CD4-positive, alpha-beta T cell treated with Interleukin-21 for 1 hour (primary cell): ENCODE measurements at places on chromosomes 2 and 18.

DNA sequence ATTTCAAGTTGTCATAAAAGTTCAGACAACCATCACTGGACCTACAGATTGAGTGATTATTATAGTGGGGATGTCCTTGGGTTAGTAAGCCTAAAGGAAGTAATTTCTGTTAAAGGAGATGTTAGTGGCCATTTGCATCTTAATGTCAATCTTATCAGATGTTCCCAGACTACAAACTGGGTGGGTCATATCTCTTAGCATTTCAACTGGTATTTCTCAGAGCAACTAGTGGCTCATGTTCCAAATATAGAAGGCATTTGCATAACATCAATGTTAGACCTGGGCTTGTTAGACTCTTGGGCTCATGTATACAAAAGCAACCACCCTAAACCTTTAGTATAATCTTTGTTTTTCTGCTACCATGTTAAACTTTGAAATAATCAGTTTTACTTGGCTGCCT is 17.9 kb downstream of the PLEKHA3 start:
- DNase-seq = no peak

GRCh38 chr2:218075975-218076811 is 7.1 kb downstream of the RUFY4 start:
- DNase-seq = no peak

- DNase-seq = no peak
Observed at GRCh38 chr2:241232736-241233575, 44.5 kb downstream of the ANO7 start.

DNA sequence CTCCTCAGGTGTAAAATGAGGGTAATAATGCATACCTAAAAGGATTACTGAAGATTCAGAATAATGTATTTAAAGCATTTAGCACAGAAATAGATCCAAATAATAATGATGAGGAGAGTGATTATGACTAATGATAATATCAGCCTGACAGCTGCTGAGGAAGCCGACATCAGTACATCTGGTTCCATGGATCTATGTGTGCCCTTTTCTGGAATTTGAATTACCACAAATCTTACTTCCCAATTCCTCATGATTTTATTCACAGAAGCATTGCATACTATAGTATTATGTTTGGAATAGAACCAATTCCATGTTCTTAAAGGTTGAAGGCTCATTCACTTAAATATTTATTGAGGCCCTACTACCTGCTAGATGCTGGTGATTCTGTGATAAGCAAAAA is 248.9 kb upstream of the THUMPD2 start:
- no peak for DNase-seq

- DNase-seq = no peak
Observed at GRCh38 chr2:25320077-25320476, 21.6 kb downstream of the DNMT3A start.

DNA sequence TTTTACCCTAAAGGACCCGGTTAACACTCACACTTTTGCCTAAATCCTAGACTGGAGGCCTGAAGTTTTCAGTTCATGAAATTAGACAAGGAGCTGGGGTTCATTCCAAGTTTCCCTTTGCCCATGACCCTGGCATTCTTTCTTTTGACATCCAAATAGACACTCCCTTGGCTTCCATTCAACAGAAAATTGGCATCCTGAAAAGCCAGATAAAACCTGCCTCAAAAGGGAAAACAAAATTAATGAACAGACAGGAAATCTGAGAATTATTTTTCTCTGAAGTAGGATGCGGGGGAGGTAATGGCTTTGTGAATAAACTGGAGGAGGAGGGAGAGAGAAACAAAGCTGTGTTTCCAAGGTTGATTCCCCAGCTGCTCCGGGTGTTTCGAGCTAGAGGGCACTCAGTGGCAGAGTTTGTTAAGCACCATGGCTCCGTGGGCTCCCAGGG is 41.0 kb downstream of the SPP2 start:
- no peak for DNase-seq

DNA sequence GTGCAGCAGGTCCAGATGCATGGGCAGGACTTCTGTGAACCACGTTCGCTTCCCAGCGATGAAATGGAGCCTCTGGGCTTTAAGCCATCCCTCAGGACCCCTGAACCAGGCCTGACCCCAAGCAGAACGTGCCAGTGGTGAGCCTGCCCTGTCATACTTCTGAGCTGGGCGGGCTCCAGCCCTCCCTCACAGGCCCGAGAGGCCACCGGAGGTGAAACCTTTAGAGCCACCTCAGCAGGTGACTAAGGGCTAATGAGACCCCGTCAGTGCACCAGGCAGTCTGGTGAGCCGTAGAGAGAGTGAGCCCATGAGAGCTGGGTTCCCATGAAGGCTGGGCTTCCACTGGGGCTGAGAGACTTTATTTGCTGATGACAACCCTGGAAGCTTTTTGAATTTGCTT is 8.9 kb upstream of the MAL start:
- DNase-seq = no peak

- no peak for DNase-seq
Observed at GRCh38 chr2:124625561-124625960, 600.5 kb downstream of the CNTNAP5 start.

DNA sequence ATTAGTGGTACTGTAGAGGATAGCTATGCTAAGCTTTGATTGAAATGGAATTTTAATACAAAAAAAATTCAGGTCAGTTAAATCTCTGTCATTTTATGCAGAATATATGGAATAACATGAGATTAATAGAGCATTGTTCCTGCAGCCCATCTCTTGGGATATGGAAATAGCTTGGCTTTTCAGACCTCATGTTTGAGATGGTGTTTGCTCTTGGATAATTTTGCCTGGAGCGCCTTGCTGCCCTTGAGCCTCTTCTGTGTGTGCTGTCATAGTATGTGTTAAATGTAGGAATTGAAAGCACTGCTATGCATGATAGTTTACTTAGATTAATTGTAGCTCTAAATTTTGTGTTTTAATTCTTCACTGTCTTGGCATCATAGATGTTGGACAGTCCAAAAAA is 27.7 kb downstream of the GALNT1 start:
- no peak for DNase-seq

DNA sequence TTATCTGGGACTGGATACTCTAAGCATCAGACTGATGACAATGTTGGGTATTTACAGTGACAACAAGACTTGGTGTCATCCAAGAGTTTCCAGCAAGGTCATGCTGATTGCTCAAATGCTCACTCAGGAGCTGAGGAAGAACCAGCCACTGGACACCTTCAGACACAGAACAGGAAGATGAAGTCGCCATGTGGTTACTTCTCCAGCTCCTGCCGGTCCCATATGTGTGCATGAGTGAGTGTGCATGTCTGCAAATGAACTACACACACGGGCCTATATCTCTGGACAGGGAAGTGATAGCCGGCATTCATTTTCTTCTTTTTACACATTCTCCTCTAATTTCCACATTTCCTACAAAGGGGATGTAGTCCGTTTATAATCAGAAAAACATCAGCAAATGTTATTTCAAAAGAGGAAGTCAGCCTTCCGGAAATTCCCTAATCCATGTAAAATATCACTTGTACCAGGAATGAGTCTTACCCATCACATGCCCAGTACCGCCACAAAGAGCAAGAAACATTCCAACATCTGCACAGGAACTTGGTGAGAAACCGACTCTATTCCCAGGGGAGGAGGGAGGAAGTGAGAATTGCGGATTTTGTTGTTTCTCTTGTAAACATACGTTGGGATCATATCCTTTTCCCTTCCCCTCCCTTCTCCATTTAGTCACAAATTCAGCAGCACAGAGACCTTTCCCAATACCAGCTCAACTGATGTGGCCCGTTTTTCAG is 10.8 kb downstream of the RFX8 start:
- no peak for DNase-seq

DNA sequence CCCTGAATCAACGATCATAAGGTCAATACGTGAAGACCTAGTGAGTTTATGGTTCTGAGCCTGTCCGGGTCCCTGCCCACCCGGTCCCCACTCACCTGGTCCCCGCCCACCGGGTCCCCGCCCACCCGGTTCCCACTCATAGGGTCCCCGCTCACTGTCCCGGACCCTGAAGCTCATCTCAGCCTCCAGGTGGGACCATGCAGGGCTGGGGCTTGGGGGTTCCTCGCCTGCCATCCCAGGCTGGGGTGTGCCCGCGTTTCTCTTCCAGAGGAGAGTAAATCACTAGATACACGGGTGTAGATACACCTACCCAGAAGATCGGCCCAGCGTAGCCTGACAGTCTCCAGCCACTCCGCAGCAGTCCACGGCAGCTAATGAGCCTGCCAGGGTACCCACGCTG is 131.5 kb downstream of the MBP start:
- DNase-seq = no peak

GRCh38 chr2:133848111-133848649 is 279.9 kb upstream of the NCKAP5 start:
- no peak for DNase-seq

DNA sequence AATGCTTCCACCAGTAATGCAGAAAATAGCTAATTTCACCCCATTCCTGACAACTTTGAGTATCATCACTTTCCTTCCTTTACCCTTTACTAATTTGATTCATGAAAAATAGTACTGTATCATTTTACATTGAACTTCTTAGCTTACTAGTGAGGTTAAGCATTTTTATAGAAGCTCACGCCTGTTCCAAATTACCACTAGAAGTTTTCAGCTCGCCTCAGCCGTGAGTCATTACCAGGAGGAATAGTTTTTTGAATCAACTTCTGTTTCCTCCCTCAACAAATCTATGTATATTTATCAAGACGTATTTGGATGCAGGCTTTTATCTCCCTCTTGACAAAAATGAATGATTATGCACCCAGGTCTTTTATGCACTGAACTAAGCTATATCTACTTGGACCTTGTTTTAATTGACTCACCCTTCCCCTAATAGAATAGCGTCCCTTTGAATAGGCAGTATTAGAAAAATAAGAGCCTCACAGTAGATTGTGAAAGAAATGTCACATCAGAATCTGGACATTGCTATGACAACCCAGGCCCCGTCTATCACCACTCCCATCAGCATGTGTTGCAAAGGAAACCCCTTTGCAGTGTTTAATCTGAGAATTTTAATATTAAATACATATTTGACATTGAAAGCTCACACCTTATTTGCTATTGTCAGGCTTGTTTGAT is 207.4 kb upstream of the NRP2 start:
- DNase-seq = no peak

DNA sequence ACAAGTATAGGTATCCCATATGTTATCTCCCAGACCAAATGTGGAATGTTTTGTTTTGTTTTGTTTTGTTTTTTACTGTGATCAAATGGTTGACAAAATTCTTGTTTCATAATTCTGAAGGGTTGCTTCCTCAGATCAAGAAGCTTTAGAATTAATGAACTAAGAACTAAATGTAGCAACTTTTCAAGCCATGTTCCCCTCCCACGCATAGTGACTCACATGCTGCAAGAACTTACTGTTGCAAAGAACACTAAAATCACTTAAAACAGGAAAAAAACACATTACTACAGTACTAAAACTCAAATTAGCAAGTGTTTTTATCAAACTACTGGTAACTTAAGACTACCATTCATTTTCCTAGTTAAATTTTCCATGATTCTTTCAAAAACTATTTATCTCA is 30.6 kb downstream of the HNRNPLL start:
- DNase-seq = no peak

- DNase-seq = peak; percentile 43
Observed at GRCh38 chr2:105834931-105835330, 90.2 kb downstream of the NCK2 start.

- no peak for DNase-seq
Observed at GRCh38 chr18:14776801-14777200, 28.8 kb downstream of the ANKRD30B start.

GRCh38 chr18:44786688-44787087 is 106.0 kb downstream of the SETBP1 start:
- DNase-seq = no peak

- DNase-seq = no peak
Observed at GRCh38 chr18:10049747-10050146, 135.9 kb downstream of the VAPA start.

- no peak for DNase-seq
Observed at GRCh38 chr2:151033271-151034248, 228.1 kb downstream of the RBM43 start.

GRCh38 chr2:84841577-84841976 is 39.3 kb downstream of the TRABD2A start:
- DNase-seq = peak; percentile 32

DNA sequence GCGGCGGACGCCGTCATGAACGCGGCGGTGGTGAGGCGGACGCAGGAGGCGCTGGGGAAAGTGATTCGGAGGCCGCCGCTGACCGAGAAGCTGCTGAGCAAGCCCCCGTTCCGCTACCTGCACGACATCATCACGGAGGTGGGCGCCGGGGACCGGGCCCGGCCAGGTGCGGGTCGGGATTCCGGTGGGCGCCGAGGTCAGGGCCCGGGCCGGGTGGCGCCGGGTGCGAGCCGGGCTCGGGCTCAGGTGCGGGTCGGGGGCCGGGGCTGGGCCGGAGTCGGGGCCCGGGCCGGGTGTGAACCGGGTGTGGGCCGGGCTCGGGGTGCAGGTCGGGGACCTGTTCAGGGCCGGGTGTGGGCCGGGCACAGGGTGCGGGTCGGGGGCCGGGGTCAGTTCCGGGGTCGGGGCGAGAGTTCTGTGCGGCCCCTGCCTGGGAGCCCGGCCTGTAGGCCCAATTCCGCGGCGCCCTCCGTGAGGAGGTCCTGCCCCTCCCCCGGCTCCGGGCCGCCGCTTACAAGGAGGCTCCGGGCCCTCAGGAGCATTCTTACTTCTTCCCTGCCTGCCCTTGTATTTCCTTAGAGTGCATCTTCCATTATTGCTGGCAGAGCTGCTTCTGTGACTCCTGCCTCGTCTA is 447 bp downstream of the TRAF3IP1 start:
- no peak for DNase-seq

DNA sequence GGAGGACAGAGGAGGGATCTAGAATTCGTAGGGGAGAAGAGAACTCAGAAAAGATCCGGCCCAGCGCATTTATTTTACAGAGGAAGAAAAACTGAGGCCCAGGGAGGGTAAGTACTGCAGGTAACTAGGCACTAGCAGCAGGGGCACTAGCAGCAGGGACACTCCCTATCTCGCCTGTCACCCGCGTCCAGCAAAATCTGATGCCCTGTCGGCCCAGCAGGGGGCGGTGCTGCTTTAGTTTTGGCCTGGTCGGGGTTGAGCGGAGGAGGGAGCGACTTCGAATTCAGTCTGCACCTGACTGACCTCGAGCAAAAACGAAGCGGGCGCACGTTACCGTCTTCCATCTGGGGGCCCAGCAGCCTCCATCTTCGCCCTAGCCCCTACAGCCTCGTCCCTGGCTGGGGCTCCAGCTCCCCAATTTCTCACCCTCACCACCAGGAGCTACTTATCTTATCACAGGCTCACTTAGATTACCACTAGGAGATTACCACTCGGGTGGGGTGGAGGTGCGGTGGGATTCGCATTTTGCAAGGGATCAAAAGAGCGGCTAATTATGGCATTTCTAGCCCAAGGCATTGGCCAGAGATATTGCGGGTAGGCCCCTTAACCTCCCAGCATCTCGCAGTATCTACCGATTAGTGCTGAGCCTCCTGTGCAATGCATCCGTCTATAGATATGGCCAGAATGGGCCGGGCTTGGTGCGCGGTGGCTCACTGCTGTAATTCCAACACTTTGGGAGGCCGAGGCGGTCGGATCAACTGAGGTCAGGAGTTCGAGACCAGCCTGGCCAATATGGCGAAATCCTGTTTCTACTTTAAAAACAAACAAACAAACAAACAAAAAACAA is 17.8 kb upstream of the CD8A start:
- DNase-seq = peak; percentile 95
